ENCODE measurements at places on chromosomes 12 and 14.

GRCh38 chr14:105377555-105378182, 20.7 kb upstream of the TEX22 start:
- DNase-seq: no peak

DNA sequence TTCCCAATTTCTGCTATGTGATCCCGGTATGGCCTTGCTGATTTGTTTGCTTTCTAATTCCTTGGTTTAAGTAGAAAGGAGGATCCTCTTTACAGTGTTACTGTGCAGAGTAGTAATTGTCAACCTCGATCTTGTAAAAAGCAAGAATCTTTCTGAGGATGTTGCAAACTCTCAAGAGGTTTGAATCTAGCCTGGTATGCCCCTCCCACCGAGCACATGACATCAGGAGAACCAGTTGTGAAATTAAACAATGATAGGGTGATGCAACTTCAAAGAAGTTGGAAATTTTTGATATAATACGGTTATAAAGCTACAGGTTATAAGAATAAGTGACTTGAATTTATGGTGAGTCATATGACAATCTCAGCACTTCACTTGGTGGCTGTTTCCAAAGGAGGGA, 35.0 kb upstream of the FUT8 start:
- DNase-seq: no peak

- DNase-seq: no peak
These were observed 26.1 kb upstream of the MYF6 start for GRCh38 chr12:80681287-80681686.

DNA sequence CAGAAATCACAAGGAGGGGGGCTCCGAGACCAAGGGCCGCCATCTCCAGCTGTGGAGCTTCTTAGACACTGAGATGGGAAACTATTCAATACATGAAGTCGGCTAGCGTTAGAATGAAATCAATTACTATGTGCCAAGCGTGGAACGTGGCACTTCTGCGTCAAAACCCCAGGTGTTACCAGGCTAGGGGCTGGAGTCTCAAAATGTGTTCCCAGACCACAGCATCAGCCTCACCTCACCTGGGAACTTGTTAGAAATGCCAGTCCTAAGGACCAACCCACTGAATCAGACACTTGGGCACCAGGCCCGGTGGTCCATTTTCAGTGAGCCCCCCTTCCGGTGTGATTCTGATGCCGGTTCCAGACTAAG, 5.0 kb upstream of the SETD1B start:
- DNase-seq: no peak

DNA sequence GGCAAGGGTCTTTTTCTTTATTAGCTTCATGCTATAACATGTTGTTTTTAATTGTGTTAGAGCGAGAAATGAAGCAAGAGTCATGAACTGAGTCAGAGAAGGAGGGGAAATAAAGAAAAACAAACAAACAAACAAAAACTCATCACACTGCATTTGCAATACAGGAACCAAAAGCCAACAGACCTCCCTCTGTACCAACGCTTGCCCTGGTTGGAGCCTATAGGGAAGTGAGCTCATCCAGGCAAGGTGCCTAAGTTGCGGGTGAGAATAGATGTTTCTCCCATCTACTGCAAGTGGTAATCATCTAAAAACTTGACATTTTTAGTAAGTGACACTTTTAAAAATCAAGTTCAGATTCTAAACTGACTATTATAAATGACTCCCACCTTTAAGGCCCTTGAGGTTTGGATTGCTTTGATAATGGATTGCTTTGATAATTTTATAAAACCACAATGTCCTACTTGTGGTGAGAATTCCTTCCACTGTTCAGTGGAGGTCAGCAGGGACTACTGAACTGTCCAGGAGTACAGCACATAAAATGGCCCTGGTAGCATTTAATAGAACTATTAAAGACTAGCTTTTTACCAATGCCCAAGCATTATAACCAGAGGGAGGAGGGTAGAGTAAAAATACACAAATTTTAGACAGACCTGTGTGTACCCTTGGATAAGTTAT, 31.3 kb downstream of the SLC38A1 start:
- DNase-seq: no peak

DNA sequence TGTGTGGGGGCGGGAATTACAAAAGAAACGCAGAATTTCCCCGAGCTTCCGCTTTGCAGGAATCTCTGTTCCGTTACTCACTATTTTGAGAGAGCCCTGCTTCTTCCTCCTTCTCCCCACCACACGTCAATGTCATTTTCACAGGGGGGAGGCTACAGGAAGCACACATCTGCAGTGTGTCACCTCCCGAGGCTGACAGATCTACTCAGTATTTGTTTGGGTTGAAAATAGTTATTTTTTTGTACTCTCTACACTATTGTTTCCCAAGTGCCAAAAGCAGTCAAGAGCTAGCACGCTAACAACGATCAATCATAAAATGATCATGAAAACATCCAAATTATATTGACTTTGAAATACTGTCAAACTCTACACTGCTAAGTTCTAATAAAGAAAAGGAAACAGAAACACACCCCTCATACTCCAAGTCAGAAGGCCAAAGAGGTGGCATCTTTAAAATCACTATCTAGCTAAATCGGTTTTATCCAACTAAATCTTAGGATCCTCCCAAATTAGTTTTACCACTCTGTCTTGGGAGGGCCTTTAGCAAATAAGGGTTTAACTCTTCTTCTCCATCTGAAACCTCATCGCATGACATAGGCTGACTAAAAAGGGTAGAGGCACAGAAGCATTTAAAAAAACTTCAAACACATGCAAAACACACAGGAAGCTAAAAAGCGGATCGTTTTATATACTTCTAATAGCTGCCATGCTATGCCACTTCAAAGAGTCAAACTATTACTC, 51.8 kb downstream of the FOXN3 start:
- peak; percentile 13 for DNase-seq

- DNase-seq: peak; percentile 30
These were observed 1.2 kb upstream of the AMIGO2 start for GRCh38 chr12:47080725-47081502.

DNA sequence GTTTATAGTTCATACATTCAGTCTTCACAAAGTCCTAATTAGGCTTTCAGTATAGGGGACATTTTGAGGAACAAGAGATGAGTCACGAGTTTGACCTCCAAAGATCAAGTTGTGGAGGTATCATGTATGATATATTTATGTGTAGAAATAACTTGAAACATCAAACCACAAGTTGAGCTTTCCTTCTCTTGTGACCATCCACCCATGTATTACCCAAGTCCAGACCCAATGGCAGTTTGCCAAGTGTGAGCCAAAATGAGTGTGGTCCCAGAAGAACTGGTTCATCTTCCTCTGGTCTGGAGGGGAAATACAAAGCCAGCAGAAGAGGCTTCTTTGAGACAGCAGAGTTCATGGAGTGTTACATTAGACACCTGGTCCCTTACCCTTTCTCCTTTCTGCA, 104.9 kb downstream of the ATP23 start:
- DNase-seq: no peak

DNA sequence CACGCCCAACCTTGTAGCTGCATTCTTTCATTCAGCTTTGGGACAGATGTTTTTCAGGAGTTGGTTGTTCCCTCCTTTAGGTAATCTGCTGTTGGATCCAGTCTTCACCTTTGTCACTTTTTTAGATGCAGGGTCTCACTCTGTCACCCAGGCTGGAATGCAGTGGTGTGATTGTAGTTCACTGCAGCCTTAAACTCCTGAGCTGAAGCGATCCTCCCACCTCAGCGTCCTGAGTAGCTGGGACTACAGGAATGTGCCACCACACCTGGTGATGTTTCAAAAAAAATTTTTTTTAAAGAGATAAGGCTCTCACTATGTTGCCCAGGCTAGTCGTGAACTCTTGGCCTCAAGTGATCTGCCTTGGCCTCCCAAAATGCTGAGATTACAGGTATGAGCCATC, 164.3 kb downstream of the KTN1 start:
- no peak for DNase-seq

DNA sequence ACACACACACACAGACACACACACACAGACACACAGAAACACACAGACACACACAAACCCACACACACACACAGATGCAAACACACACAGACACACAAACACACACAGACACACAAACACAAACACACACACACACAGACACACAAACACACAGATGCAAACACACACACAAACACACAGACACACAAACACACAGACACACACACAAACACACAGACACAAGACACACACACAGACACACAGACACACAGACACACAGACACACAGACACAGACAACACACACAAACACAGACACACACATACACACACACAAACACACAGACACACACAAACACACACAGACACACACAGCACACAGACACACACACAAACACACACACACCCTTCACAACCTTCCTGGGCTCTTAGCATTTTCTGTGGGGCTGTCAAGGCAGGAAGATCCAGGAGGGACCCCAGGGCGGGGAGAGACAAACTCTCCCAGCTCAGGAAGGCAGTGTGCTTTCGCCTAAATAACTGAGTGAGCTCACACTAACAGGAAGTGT, 24.2 kb upstream of the INF2 start:
- DNase-seq: no peak

GRCh38 chr12:132014915-132015280, 65.2 kb downstream of the EP400 start:
- no peak for DNase-seq
